Posterior vena cava (tissue), 2 donors: ENCODE measurements at places on chromosomes 12 and 14. TPM values are rescaled to one million over a fixed set of nuclear protein-coding genes. Genes with fewer than 3 reads are reported as not detected.

Gene RIC8B
- total RNA-seq, result 20.2 TPM

Gene PKP2
- 0.38 TPM for total RNA-seq

Gene NKX2-1
- total RNA-seq, result not detected

Gene RNF212B
- not detected for total RNA-seq

Gene MIPOL1
- 19.6 TPM for total RNA-seq

Gene RPS6KA5
- total RNA-seq, result 4.0 TPM

Gene RSRC2
- 60.6 TPM for total RNA-seq

Gene FMNL3
- 16.6 TPM for total RNA-seq

Gene ESR2
- 0.14 TPM for total RNA-seq

DNA sequence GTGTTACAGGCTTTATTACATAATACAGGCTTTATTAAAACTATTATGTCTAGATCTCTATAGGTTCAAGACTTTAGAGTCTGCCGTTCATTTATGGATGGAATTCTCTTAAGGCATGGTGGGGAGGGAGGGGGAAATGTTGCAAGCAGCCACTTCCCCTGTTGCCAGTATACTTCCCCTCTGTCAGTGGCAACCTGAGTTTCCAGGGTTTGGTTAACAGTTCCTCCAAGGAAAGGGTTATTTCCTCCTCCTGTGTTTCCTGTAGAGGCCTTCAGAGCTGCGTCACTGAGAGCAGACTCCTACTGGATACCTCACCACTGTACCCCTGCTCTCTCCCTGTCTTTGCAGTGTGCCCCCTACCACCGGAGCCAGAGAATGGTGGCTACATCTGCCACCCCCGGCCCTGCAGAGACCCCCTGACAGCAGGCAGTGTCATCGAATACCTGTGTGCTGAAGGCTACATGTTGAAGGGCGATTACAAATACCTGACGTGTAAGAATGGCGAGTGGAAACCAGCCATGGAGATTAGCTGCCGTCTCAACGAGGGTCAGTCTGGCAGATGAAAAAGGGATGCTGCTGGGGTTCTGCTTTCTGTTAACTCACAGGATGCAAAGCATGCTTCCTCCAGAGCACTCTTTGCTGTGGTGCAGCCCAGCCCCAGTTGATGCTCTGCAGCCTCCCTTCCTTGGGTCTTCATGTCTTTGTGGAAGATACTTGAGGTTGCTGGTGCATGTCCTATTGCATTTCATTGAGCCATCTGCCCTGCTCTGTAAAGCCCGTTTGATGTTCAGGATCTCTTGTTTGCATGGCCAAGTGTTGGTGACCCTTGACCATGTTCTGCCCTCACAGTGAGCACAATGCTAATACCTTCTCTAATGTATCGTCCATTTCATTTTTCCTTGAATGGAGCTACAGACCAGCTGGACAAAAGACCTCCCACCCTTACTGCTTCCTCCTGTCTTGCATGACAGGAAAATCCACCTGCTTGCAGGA is 63.6 kb upstream of the SRSF5 start:
- DNase-seq, result peak; percentile 67

- DNase-seq, result peak; percentile 40
These were observed 18.6 kb downstream of the ESRRB start for GRCh38 chr14:76394569-76394968.

- no peak for DNase-seq
These were observed 35.3 kb upstream of the ANKRD9 start for GRCh38 chr14:102544747-102545460.

GRCh38 chr14:92666251-92666650 is 82.2 kb downstream of the LGMN start:
- peak; percentile 42 for DNase-seq

DNA sequence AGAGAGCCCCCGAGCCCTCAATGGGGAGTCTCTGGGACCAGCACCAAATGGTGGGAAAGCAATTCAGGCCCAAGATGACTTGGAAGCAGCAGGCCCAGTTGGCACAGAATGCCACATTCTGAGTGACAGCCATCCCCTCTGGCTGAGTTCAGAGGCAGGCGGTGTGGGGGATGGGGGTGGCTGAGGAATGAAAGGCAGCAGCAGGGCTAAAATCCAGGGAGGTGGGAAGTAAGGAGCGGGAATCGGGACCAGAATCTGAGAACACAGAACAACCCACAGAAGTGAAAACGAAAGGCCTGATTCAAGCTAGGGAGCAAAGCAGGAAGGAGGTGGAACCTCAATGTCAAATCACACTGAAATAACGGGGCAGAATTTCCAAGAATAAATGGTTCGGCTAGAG is 171.2 kb downstream of the CALM1 start:
- no peak for DNase-seq

GRCh38 chr12:2226641-2227040 is 173.9 kb downstream of the CACNA1C start:
- no peak for DNase-seq

GRCh38 chr14:89386212-89386886 is 30.7 kb downstream of the FOXN3 start:
- no peak for DNase-seq

DNA sequence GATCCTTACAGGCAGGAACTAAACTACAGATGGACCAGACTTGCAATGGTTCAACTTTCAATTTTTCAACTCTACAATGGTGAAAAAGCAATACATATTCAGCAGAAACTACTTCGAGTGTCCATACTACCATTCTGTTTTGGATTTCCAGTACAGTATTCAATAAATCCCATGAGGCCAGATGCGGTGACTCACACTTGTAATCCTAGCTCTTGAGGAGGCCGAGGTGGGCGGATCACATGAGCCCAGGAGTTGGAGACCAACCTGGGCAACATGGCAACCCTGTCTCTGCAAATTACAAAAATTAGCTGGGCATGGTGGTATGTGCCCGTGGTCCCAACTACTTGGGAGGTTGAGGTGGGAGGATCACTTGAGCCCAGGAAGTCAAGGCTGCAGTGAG is 336.1 kb downstream of the MED13L start:
- no peak for DNase-seq

DNA sequence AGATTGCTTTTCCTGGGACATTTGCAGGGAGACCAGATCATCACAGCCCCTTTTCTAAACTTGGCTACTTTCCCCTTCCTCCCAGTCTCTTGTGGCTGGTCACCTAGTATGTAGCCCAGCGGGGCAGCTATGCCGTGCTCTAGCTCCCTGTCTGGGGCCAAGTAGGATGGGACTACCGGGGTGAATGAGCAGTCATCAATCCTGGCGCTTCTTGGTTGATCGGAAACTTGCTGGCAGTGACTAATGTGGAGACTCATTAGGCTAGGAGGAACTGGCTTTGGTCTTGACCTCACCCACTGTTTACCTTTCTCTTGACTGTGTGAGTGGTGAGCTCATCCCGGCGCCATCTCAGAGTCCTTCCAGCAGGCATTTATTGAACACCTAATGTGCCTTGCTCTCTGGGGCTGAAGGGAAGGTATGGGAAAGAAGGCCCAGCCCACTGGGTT is 15.9 kb downstream of the PLEKHG3 start:
- DNase-seq, result no peak

DNA sequence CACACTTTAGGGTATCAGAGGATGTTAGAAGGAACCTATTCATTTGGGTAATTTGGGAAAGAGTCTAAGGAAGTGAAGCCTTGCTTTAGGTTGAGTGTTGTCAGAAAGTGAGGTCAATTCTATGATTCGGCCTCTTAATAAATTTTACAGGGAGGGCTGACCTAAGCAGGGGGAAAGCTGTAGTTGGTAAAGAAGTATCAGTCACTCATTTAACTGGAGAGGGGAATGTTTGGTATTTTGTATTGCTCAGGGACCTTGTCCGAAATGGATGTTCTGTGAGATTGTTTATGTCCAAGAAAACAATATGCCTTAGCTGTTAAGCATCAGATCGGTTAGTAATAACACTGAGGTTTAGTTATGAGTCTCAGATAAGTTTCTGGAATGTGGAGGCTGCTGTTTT is 7.3 kb downstream of the CAND1 start:
- DNase-seq, result no peak

GRCh38 chr14:60093606-60094005 is 1.9 kb downstream of the PCNX4 start:
- DNase-seq, result no peak

- no peak for DNase-seq
These were observed 653.3 kb upstream of the MIS18BP1 start for GRCh38 chr14:45906257-45906656.

DNA sequence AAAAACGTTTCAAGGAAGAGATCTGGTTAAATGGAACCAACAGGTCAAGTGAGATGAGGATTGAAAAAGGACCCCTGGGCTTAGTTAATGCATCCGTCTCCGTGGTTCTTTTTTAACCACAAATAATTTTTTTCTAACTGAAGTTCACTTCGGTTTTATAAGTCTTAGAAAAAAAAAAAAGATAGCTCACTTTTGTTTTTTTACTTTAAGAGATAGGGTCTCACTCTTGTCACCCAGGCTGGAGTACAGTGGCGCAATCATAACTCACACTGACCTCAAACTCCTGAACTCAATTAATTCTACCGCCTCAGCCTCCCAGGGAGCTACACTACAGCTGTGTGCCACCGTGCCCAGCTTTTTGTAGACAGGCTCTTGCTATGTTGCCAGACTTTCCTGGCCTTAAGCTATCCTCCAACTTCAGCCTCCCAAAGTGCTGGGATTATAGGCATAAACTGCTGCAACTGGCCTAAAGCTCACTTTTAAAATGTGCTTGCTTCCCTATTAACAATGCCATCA is 11.8 kb downstream of the HNRNPC start:
- no peak for DNase-seq

DNA sequence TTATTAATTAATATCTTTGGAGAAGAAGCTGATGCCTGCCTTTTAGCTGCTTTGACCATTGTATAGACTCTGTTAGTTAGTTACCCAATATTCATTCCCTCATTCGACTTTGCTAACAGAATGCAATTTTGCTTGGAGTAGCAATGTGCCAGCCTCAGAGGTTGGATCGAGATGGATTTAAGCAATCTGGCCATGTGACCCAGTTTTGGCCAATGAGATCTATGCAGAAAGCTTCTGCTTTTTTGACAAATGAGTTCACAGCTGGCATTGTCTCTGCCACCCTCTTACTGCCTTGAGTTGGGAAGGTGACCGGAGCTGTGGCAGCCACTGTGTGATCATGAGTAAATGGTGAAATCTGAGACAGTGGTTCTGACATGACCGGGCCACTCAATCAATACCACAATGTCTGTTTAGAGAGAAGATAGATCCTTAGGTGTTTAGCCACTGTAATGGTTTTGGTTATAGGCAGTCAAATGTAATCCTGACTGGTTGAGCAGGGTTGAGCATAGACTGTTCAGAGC is 74.9 kb upstream of the MED13L start:
- DNase-seq, result no peak

GRCh38 chr14:56394826-56395530 is 184.6 kb upstream of the TMEM260 start:
- DNase-seq, result no peak

GRCh38 chr12:12811343-12811742 is 1.8 kb upstream of the DDX47 start:
- DNase-seq, result no peak

- no peak for DNase-seq
These were observed 30.7 kb downstream of the MAP4K5 start for GRCh38 chr14:50501642-50502041.
